ENCODE measurements at places on chromosomes 4 and X.

DNA sequence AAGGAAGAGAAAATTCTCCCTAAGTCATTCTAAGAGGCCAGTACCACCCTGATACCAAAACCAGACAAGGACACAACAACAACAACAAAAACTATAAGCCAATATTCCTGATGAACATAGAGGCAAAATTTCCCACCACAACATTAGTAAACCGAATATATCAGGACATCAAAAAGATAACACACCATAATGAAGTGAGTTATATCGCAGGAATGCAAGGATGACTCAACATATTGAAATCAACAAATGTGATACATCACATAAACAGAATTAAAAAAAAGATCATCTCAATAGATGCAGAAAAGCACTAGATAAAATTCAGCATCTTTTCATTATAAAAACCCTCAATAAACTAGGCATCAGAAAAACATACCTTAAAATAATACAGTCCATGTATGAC lies 1844.4 kb upstream of the PCDH10 start:
- DNase-seq: no peak

DNA sequence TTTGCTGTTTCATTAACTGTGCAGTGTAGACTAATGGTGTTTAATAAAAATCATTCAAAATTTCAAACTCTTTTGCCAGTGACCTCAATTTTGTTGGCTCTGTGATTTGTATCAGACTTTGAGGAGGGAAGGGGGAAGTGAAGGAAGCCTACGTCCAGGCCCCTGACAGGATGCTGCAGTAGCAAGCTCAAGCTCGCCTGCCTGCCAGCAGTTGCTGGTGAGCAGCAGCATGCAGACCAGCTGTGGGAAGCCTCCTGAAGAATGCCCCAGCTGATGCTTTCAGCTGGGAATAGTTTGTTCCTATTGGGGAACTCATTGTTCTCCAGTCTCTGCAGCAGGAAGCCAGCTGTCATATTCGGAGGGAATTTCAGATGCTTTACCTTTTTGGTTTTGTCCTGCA lies 495.2 kb downstream of the AFF2 start:
- DNase-seq: no peak

- no peak for DNase-seq
These were observed 8.3 kb downstream of the ARHGAP10 start for GRCh38 chr4:147740176-147740575.

DNA sequence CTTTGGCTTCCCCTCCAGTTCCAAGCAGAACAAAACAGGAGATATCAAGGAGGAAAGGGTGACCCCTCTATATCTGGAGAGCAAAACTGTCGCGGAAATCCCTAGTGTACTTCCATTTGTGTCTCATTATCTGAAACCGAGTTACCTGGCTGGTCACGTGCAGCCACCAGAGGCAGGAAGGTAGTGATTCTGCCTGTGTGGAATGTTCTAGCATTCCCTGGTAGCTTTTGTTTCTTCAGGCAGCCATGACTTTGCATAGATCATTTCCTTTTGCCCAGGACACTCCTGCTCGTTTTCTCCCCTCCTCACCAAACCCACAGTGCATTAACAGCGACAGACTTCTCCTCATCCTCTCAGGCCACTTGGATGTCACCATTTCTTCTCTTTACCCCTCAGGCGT lies 107.9 kb downstream of the PTTG2 start:
- no peak for DNase-seq

GRCh38 chrX:136321532-136321931 lies 20.8 kb downstream of the ADGRG4 start:
- no peak for DNase-seq

GRCh38 chrX:10038585-10038984 lies 71.4 kb downstream of the CLDN34 start:
- DNase-seq: no peak

DNA sequence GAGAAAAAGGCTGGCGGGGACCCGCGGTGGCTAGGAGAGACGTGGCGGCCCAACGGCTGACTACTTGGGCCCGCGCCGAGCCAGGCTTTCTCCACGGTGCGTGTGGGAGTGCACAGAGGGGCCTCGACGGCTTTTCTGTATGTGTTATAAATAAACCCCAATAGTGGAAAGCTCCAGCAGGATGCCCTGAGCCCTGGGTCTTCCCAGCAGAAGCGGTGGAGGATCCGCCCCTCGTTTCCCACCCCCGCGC lies 268 bp upstream of the PRRG1 start:
- no peak for DNase-seq

DNA sequence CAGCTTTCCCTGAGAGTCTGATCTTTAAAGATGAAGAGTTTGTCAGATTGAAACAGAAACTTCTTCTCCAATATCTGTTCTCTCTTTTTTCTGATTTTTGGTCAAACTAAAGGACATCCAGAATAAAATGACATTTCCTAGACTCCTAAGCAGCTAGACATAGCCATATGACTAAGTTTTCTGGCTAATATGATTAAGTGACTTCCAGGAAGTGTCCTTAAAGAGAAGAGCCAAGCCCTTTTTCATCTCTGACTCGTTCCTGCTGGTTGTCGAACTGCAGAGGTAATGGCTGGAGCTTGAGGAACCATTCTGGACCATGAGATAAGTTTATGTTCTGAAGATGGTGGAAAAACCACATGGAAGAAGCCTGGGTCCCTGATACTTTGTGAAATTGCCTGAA lies 546.0 kb downstream of the BCOR start:
- DNase-seq: no peak

DNA sequence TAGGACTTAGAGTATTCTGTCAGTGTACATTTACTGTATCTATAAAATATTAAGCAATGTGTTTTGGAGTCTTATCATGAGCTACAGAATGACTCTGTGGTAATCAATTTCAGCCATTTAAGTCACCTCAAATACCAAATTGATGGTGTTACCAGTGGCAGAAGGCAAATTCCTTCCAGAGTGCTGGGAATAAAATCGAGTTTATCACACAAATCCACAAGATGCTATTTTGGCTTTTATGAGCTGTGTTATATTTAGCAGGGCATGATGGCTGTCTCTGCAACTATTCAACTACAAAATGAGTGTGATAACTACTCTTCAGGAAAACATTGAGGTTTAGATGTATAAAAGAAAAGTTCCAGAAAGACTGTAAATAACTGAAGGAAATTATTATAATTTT lies 78.2 kb downstream of the AREG start:
- no peak for DNase-seq

DNA sequence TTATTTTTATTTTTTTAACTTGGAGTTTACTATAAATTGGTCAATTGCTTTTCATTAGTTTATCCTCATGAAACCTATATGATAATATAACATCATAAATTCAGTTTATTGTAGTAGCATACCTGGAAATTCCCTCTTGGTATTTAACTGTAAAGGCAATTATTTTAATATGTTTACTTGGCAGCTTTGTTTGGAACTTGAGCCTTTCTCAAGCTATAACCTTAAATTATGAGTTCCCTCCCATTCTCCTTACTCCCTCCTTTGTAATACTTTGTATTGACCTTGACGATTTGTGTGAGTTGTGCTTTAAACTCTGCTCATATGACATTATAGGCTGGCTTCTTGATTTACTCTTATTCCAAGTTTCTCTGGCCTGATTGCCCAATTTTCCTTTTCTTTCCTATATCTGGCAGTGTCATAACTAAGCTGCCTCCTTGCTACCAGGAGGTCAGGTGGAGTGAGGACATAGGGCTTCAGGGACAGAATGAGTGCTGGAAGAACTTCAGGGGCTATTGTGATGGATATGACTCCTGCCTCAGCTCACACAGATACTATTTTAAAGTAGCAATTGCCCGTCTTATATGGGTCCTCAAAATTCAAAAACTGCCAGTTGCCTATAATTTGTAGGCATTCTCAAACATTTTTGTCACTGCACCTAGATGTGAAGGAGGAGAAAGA lies 77.7 kb downstream of the RAP1GDS1 start:
- DNase-seq: no peak

DNA sequence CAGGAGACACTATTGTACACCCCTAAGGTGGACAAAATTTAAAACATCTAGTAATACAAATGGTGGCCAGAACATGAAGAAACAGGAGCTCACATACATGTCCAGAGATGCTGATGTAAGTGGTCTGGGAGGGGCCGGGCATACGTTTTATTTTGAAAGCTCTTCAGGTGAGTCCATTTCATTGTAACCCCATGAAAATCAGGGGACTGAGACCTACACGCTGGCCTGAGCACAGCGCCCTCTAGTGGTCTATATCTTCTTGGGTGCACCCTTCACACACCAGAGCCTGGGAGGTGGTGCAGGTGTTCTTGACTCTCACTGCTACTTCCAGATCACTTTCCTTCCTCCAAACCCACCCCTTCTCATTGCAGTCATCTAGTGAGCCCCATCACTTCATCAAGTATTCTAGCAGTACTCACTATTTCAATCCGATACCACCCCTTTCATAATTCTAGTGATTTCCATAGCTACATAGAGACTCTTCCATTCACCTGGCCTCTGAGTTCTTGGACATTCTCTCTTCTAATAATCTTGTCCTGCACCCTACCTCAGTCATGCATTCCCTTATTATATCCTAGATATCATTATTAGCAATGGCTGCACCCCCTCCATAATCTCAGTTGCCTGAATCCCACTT lies 4.3 kb upstream of the TLR6 start:
- no peak for DNase-seq

DNA sequence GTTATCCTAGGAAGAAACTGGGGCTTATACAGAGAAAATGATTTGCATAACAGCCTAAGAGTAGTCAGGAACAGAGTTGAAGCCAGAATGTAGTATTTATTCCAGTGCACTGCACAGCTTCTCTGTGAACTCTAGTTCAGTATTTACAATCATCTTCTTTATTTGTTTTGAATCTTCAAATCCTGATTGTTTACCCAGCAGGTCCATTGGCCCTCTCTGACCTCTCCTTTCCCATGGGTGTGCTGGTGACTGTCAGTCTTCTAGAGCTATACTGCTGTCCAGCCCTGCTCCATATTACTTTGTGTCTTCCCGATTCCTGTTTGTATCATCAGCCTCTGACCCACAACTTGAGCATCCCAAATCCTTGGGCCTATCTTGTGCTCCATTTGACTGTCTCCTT lies 301.9 kb upstream of the HS3ST1 start:
- no peak for DNase-seq

DNA sequence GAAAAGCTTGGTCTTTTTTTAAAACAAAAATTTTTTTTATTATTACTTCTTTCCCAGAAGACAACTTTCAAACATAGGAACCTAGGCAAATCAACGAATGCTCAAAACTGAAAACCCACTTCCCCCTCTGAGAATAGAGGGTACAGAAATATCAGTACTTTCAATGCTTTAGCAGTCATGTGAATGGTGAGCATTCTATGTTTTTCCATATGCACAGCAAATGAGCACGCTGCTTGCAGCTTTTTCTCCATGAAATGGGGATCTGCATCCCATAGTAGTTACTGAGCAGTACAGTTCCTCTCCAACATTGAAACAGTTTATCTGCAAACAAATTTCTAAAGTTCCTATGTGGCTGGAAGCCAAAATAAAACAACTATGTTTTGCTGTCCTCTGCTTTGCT lies 108.4 kb upstream of the BMP2K start:
- DNase-seq: no peak

- no peak for DNase-seq
These were observed 232.9 kb upstream of the GIMD1 start for GRCh38 chr4:106601519-106601918.

- DNase-seq: no peak
These were observed 188.4 kb downstream of the SLC7A11 start for GRCh38 chr4:138053641-138054301.

GRCh38 chr4:95371476-95372224 lies 177.1 kb downstream of the UNC5C start:
- DNase-seq: no peak

GRCh38 chrX:56382278-56382677 lies 150.1 kb downstream of the KLF8 start:
- no peak for DNase-seq

DNA sequence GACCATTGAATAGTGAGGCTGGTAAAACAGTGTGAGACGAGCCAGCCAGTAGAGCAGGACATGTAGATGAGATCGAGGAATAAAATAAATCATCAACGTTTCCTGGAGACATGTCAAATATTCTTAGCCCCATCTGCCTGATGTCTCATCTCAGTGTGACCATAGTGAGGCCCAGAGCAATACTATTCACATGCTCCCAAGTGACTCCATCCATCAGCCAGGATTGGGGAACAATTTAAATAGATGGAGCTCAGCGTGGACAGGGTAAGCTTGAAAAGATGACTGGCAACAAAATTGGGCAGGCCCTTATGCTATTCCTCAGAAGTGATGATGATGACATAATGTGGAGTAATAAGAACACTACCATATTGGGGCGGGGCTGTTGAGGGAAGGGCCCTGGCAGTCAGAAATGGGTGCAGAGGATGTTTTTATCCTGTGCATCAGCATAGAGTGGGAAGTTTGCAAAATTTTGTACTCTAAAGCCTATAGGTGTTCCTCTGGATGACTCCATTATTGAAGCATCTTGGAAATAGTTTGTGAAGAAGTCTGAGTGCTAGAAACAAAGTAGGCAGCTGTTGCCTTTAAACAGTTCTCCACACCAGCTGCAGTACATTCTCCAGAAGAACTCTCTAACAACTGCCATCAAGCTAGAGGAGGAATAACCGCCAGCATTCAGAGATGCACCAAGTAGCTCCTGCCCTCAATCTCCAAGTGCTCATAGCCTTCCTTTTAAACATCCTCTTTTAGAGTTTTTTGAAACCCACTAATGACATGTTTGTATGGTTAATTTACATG lies 333.0 kb downstream of the DCHS2 start:
- no peak for DNase-seq

- DNase-seq: no peak
These were observed 103.7 kb upstream of the BMPR1B start for GRCh38 chr4:94653984-94654609.

GRCh38 chr4:169582706-169583105 lies 29.7 kb downstream of the NEK1 start:
- no peak for DNase-seq

DNA sequence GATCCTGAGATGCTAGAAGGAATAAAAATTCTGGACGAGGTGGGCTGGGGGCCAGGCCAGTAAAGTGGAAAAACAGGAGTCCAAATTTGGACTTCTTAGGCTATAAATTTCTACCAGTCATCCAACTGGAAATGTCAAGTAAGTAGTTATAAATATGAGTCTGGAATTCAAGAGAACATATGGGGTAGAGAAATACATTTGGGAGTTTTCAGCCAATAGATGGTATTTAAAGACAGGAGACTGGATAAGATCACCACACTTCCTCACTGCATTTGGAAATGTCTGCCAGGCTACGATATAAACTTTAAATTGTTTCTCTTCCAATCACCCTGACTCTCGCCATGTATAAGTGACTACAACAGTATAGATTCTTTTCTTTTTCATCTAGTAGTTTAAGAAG lies 242.5 kb downstream of the NPFFR2 start:
- DNase-seq: no peak

- no peak for DNase-seq
These were observed 32.4 kb upstream of the LGI2 start for GRCh38 chr4:25063116-25063515.
